Epithelial cell of alveolus of lung (primary cell): ENCODE measurements at places on chromosomes 6 and 20. TPM values are rescaled to one million over a fixed set of nuclear protein-coding genes. Genes with fewer than 3 reads are reported as not detected.

Gene SYCP2L
- 0.13 TPM in 1 of 2 replicates, not detected in the other for total RNA-seq

Gene C6orf118
- total RNA-seq = not detected in 2 replicates

Gene OR2B6
- total RNA-seq = not detected in 2 replicates

Gene BCLAF1
- total RNA-seq = 57.0 and 83.9 TPM in 2 replicates

Gene CRISP3
- total RNA-seq = not detected in 2 replicates

Gene TRIM31
- total RNA-seq = not detected in 2 replicates

Gene IFNGR1
- 38.4 and 65.3 TPM in 2 replicates for total RNA-seq

Gene KHDC1L
- not detected in 2 replicates for total RNA-seq

Gene GPSM3
- total RNA-seq = 9.7 and 17.7 TPM in 2 replicates

Gene HSPA1L
- 0.48 and 0.78 TPM in 2 replicates for total RNA-seq

Gene NKAPL
- 2.3 and 2.5 TPM in 2 replicates for total RNA-seq

Gene SIRPA
- total RNA-seq = 26.3 and 31.5 TPM in 2 replicates

Gene MAS1
- not detected in 2 replicates for total RNA-seq

Gene HLA-DQB2
- not detected in 2 replicates for total RNA-seq

Gene SLC35D3
- total RNA-seq = 0.08 TPM in 1 of 2 replicates, not detected in the other

Gene SLCO4A1
- not detected in 2 replicates for total RNA-seq

Gene COL19A1
- 0.96 TPM in 1 of 2 replicates, not detected in the other for total RNA-seq

Gene TCP11
- not detected in 2 replicates for total RNA-seq

Gene SIM1
- total RNA-seq = 0.08 TPM in 1 of 2 replicates, not detected in the other

Gene LGSN
- total RNA-seq = not detected in 2 replicates

Gene RFX6
- total RNA-seq = not detected in 2 replicates
